ENCODE measurements at places on chromosomes 1 and 21. TPM values are rescaled to one million over a fixed set of nuclear protein-coding genes. Genes with fewer than 3 reads are reported as not detected.

FNBP1L gene
- total RNA-seq = 0.21 TPM

- DNase-seq = no peak
- no peak overlapping the region for H3K4me3 ChIP-seq
- no peaks in the 10 kb centered on the region for H3K36me3 ChIP-seq
- H3K4me1 ChIP-seq = no peaks in the 10 kb centered on the region
Measured at GRCh38 chr1:175841738-175842187, 98.4 kb upstream of the TNR start.

SPRR2B gene
- total RNA-seq = not detected

DNA sequence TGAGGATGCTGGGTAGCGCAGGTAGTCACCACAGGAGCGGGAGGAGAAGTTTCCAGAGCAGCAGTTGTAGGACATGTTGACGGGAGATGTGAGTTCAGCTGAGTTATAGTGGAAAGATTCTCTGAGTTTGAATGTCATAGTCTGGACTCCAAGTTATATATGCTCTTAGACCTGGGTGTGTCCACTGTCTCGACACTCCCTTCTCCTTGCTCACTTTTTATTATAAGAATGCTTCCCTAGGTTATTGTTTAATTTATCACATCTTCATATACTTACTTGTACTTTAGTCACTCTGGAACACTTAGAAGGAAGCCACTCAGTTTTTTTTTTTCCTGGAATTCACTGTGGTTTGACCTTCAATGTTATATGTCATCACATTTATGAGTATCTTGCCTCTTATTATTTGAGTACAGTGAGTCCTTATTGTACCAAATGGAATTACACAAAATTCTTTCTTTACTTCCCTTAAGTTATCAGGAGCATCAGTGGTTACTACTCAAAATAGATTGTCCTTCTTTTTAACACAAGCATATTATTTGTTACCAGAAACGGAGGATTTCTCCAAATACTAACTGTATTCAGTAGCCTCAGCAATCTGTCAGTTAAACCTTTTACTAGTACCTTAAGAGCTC lies at the start of gene KRTAP13-2:
TSS of gene KRTAP13-2 (minus strand) at position 133 of the 632 bp plus-strand sequence. CDS start at position 75, 58 bp downstream.
- DNase-seq = no peak
- H3K36me3 ChIP-seq = no peaks in the 10 kb centered on the region
- no peak within 1 kb of the TSS for H3K27ac ChIP-seq
- no peaks in the 10 kb centered on the region for H3K4me1 ChIP-seq
- H3K4me3 ChIP-seq = no peak within 1 kb of the TSS
- H3K27me3 ChIP-seq = no peaks in the 10 kb centered on the region

WNT3A gene
- not detected for total RNA-seq

- peaks cover 4% of the 10 kb centered on the region for H3K4me1 ChIP-seq
- no peak for DNase-seq
- H3K27ac ChIP-seq = no peak overlapping the region
- no peaks in the 10 kb centered on the region for H3K36me3 ChIP-seq
Measured at GRCh38 chr1:72281144-72281543, 1.2 kb downstream of the NEGR1 start.

CNKSR1 gene
- 1.1 TPM for total RNA-seq

DNA sequence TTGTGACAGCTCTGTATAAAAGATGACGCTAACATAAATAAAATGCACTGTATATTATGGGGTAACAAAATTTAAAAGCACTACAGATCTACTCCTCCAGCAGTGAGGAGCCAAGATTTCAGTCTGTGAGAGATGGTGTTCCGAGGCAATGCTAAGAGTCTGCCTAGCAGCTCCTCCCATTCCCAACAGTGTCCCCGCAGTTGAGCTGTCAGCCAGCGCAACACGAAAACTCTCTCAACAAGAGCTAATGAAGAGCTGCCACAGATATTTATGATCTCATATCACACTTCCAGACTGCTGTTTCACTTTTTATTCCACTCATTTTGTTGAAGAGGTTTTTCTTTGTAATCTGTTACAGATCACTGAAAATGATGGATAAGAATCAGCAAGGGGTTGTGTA lies 53.9 kb upstream of the ESRRG start:
- H3K36me3 ChIP-seq = no peaks in the 10 kb centered on the region
- no peaks in the 10 kb centered on the region for H3K27me3 ChIP-seq
- DNase-seq = no peak
- no peak overlapping the region for H3K4me3 ChIP-seq
- H3K27ac ChIP-seq = no peak overlapping the region

- H3K27me3 ChIP-seq = no peaks in the 10 kb centered on the region
- H3K36me3 ChIP-seq = no peaks in the 10 kb centered on the region
- H3K4me3 ChIP-seq = no peak overlapping the region
- H3K4me1 ChIP-seq = peaks cover 13% of the 10 kb centered on the region
Measured at GRCh38 chr1:109828756-109829505, 65.2 kb upstream of the EPS8L3 start.

SLC30A10 gene
- total RNA-seq = not detected

- no peaks in the 10 kb centered on the region for H3K4me1 ChIP-seq
- H3K27ac ChIP-seq = no peak overlapping the region
- no peaks in the 10 kb centered on the region for H3K36me3 ChIP-seq
- H3K4me3 ChIP-seq = no peak overlapping the region
- no peak for DNase-seq
Measured at GRCh38 chr1:33815061-33815460, 48.8 kb upstream of the HMGB4 start.

AGO1 gene
- 24.2 TPM for total RNA-seq

- no peak overlapping the region for H3K27ac ChIP-seq
- H3K4me3 ChIP-seq = no peak overlapping the region
- H3K4me1 ChIP-seq = no peaks in the 10 kb centered on the region
- H3K36me3 ChIP-seq = no peaks in the 10 kb centered on the region
- no peak for DNase-seq
Measured at GRCh38 chr1:60101516-60101915, 27.9 kb upstream of the C1orf87 start.

GRCh38 chr21:15686506-15686905 lies 43.3 kb upstream of the USP25 start:
- no peak overlapping the region for H3K4me3 ChIP-seq
- H3K27ac ChIP-seq = no peak overlapping the region
- no peaks in the 10 kb centered on the region for H3K36me3 ChIP-seq
- H3K4me1 ChIP-seq = no peaks in the 10 kb centered on the region

DNA sequence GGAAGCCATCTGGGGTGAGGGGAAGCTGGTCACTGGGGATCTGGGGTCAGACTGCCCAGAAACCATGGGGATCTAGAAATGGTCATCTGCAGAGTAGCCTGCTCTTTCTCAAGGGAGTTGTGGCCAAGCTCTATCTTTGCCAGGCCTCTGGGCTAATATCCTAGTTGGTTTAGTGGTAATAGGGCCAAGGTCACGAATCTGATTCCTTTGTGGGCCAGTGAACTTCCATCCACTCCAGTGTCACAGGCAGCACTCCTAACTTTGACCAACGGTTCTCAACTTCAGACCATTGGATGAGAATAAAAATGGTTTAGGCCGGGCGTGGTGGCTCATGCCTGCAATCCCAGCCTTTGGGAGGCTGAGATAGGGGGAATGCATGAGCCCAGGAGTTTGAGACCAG lies 28.1 kb upstream of the PPP2R5A start:
- H3K4me3 ChIP-seq = no peak overlapping the region
- H3K4me1 ChIP-seq = peaks cover 14% of the 10 kb centered on the region
- no peak overlapping the region for H3K27ac ChIP-seq
